ENCODE measurements at places on chromosomes 12 and 14. TPM values are rescaled to one million over a fixed set of nuclear protein-coding genes. Genes with fewer than 3 reads are reported as not detected.

DNA sequence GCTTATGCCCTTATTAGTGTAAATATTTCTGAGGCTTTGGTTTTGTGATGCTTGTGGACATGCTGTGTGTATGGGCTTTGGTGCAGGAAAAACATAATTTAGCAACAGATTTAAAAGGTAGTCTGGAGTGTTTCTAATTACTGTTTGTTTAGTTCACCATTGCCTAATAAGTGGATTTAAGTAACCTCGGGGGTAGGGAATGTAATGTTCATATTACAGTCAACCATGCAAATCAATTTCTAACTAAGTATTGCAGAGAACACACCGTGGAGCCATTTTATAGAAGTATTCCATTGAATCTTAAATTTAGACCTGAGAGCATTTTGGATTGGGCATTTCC lies 53.5 kb downstream of the ANO6 start:
- no peak overlapping the region for H3K27ac ChIP-seq
- no peak for DNase-seq
- no peaks in the 10 kb centered on the region for H3K27me3 ChIP-seq
- H3K4me1 ChIP-seq: no peaks in the 10 kb centered on the region

- DNase-seq: peak; percentile 8
- no peaks in the 10 kb centered on the region for H3K4me1 ChIP-seq
- no peaks in the 10 kb centered on the region for H3K27me3 ChIP-seq
- H3K4me3 ChIP-seq: no peak overlapping the region
Observed at GRCh38 chr12:62123721-62124203, 136.4 kb upstream of the USP15 start.

DNA sequence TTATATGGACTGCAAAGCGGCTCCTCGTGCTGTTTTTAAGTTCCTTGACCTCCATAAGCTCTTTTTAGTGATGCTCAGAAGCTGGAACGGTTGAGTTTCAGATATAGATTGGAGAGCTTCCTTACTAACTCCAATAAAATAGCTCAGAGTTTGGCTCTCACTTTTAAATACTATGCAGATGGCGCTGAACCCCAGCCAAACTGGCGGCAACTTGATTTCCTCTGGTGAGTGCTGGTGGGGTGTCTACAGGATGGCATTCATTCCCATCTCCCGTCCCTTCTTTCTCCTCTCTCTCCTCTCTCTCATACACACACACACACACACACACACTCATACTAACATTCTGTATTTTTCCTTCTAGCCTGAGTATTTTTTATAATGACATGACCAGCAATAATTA lies 346.3 kb downstream of the ETNK1 start:
- H3K36me3 ChIP-seq: no peaks in the 10 kb centered on the region
- no peaks in the 10 kb centered on the region for H3K27me3 ChIP-seq
- no peak overlapping the region for H3K27ac ChIP-seq

- peak overlapping the region; percentile 46 for H3K27ac ChIP-seq
- H3K36me3 ChIP-seq: no peaks in the 10 kb centered on the region
- H3K4me3 ChIP-seq: peak overlapping the region; percentile 15
- peaks cover 61% of the 10 kb centered on the region for H3K4me1 ChIP-seq
- DNase-seq: no peak
- no peaks in the 10 kb centered on the region for H3K27me3 ChIP-seq
Observed at GRCh38 chr12:46459111-46459510, 86.5 kb upstream of the SLC38A2 start.

DNA sequence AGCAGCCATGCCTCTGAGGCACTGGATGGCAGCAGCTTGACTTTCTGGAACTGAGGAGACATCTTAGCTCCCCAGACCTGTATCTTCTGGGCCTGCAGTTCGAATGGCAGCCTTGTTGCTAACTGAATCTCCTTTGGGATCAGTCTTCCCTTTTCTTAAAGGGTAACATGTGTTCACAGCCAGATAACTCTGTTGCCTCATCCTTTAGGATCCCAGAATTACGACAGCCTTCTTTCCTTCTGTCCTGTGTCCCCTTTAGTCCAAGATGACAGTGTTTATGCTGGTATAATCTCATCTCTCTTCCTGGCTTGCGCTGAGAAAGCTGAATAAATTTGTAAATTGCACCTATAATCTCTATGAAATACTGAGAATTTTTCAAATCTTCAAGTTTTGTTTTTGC lies 9.1 kb upstream of the ERC1 start:
- no peak overlapping the region for H3K4me3 ChIP-seq
- no peaks in the 10 kb centered on the region for H3K27me3 ChIP-seq
- no peak for DNase-seq
- no peaks in the 10 kb centered on the region for H3K36me3 ChIP-seq

CABP1 gene
- total RNA-seq: not detected

KCNJ8 gene
- not detected for total RNA-seq

FITM1 gene
- total RNA-seq: 1.8 TPM

All from naive thymus-derived CD4-positive, alpha-beta T cell (primary cell).